Central memory CD8-positive, alpha-beta T cell (primary cell): ENCODE measurements at places on chromosomes 2 and 18.

- no peak for DNase-seq
These were observed 12.8 kb downstream of the TANK start for GRCh38 chr2:161172901-161173540.

DNA sequence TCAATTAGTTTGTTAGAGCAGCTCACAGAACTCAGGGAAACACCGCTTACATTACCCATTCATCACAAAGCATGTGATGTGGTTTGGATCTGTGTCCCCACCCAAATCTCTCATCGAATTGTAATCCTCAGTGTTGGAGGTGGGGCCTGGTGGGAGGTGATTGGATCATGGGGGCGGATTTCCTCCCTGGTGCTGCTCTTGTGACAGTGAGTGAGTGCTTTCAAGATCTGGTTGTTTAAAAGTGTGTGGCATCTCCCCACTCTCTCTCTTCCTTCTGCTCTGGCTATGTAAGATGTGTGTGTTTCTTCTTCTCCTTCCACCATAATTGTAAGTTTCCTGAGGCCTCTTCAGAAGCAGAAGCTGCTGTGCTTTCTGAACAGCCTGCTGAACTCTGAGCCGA is 63.5 kb upstream of the AGPS start:
- no peak for DNase-seq

DNA sequence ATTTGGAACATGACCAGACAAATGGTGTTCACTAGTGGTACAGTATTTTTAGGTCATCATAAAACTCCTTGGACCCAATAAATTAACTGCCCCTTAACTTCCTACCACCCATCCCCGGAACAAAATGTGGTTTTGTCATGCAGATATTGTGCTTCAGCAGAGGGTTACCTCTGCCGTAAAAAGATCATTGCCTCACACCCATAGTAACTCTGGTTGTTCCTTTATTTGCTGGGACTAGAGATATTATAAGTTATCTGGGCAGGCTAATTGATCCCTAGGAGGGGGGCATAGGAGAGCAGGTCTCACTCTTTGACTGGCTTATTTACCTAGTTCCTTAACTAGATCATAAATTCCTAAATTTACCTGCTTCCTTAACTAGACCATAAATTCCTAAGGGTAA is 1343.9 kb upstream of the CHAC2 start:
- no peak for DNase-seq

- no peak for DNase-seq
These were observed 31.6 kb downstream of the NDUFS1 start for GRCh38 chr2:206127656-206128055.

GRCh38 chr2:12001621-12002020 is 255.2 kb downstream of the LPIN1 start:
- DNase-seq, result no peak
